ENCODE measurements at places on chromosomes 2 and 18. TPM values are rescaled to one million over a fixed set of nuclear protein-coding genes. Genes with fewer than 3 reads are reported as not detected.

The ARHGAP28 gene
- 30.8 TPM for polyA plus RNA-seq

The DCDC2C gene
- 0.65 TPM for polyA plus RNA-seq

DNA sequence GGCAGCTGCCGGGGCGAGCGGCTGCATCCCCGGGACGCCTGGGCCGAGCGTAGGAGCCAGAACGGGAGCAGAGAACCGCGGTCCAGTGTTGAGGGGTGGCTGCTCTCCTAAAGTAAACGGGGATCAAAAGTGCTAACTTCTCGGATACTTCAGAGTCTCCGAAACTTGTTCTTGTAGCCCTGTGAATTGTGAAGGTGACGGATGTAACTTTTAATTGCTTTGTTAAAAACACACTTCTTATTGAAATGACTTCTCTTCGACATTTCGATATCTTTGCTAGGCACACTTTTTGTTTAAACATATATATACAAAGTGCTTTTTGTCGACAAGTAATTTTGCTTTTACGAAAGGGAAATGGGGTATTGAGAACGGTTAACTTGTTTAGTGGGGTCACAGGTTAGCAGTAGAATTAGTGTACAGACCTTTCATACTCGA lies 540 bp downstream of the ATP9B start:
- DNase-seq = peak; percentile 27

DNA sequence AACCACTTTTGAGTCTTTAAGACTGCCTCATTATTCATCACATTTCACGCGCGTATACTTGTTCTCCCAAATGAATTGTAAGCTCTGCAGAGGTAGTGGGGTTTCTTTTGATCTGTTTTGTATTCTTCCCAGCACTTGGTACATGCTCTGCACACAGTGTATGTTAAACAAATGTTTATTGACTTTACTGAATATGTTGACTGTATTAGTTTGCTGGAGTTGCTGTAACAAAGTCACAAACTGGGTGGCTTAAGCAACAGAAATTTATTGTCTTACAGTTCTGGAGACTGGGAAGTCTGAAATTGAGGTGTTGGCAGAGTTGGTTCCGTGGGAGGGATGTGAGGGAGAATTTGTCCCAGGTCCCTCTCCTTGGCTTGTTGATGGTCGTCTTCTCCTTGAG lies 65.1 kb downstream of the CDK15 start:
- DNase-seq = no peak

DNA sequence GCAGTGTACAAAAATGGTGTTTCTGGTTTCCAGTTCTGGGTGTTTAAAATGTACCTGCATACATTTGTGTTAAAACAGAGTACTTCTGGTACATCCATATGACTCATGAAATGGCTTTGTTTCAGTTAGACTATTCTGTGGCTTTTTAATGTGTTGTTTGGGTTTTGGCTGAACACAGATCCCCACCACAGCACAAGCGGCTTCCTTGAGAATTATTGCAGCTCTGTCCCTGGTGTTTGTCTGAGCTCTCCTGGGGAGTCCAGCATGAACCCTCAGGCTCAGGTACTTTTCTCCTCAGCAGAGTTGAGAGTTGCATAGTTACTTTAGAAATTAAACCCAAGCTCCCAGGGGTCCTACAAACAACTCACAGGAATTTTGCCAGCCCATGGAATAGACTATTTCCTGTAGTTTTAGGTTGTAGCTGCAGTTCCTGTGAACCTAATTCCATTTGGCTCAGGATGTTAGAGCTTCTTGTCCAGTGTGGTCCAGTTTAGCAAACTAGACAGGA lies 64.8 kb upstream of the EML6 start:
- no peak for DNase-seq

GRCh38 chr2:171787333-171788072 lies 100.2 kb downstream of the DYNC1I2 start:
- DNase-seq = no peak

Measured in muscle of arm (tissue), 14 donors.